ENCODE measurements at places on chromosomes 7 and 10.
A peak's percentile ranks its signal among the peaks of the same experiment; 100 is the strongest.

GRCh38 chr7:47226696-47227095 is 355.2 kb downstream of the TNS3 start:
- DNase-seq: no peak

GRCh38 chr7:11177793-11178192 is 204.1 kb downstream of the PHF14 start:
- no peak for DNase-seq

DNA sequence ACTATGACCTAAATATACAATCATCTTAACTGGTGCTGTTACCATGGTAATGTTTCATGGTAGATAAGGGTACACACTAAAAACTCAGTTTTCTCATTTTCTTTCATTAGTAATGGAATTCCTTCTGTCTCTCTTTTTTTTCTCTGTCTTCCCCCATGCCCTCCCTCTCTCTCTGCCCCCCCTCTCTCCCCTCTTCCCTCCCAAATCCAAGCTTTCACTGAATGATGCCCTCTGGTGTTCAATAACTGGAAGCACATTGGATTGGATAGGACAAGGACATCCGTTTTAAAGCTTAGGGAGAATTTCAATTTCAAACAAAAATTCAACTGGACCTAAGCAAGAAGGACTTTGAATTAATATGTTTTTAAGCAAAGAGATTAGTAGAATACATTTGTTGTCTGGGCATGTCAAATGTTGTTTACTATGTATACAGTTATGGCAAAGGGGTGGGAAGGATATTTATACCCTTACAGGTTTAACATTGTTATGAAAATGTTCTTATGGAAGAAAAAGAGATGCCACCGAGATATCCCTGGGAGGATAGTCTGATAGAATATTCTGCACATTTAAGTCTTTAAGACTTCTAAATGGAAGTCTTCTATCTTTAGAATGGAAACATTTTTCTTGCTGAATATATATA is 6.1 kb downstream of the CHRM2 start:
- peak; percentile 45 for DNase-seq

DNA sequence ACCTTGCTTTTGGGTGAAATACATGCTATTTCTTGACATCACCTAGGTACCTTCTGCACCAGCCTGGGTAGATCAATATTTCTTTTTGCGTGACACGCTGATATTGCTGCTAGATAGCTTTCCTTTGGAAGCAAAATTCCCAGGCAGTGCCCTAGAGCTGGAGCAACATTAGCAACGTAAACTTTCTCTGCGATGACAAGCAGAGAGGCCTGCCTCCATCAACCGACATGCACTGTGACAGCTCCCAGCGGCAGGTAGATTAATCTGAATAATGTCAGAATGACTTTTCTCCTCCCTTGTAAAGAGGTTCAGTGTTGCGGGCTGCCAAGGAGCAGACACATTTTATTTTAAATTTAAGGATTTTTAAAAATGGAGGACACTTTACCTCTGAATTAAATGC is 307.4 kb downstream of the GALNT17 start:
- no peak for DNase-seq

- no peak for DNase-seq
These were observed 279.6 kb upstream of the PITRM1 start for GRCh38 chr10:3452173-3452626.

GRCh38 chr10:119095640-119096039 is 8.3 kb upstream of the DENND10 start:
- no peak for DNase-seq

DNA sequence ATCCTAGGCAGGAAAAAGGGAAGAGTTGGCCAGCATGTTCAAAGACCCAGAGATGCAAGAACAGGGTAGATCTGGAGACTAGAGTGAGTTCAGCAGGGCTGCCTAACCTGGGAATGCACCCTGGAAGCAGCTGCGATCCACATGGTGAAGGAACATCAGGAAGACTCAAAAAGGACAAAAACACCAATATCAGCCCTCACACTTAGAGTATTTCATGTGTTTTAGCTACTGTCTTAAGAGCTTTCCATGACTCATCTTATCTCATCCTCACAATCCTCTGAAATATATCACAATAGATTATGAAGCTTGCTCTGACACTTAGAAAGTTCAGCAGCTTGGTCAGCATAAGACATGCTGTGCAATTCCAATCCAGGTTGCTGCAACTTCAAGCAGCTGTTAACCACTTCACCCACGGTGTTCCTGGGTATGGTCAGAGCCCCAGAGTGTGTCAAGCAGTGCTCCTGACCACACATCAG is 380.9 kb downstream of the PARD3 start:
- no peak for DNase-seq

GRCh38 chr10:10821926-10822325 is 195.7 kb upstream of the CELF2 start:
- DNase-seq: no peak

GRCh38 chr7:94530109-94530508 is 20.5 kb downstream of the CASD1 start:
- no peak for DNase-seq

DNA sequence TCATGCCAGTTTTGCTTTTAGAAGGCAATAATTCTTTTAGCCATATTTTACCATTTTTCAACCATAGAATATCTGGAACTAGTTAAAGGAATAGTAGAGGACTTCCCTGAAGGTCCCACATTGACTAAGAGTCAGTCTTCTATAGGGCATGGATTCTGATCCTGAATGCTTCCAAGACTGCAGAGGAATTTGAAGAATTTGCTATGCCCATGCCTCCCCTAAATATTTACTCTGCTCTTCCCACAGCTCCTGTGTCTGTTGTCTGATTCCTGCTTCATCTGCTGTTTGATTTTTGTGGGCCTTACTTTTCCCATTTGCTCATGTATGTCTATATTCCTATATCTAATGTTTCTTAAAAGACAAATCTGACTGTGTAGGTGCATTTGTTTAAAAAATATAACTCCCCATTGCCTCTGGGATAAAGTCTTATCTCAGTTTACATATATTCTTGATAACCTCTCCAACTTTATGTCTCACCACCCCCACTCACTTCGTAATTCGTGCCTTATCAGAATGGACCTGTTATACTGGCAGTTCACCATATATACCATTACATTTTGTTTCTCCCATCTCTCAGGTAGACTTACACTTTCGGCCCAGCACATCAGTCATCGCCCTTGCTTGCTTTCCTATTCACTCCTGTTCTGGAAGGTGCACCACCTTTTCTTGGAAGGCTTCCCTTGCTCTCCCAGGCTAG is 33.9 kb downstream of the LRRC4 start:
- DNase-seq: no peak

DNA sequence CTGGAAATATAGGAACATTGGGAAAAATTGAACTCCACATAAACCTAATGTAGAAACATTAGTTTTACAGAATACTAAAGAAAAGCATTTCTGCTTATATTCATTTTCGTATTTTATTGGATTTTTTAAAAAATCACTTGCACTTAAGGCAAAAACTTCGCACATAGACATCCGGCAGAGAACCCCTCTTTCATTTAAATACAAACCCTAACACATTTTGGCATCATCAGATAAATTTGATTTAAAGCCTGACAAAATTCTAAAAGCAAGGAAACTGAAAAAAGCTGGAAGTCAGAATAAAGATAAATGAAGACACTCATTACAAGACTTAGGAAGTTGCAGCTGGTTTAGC is 396 bp upstream of the EXOC4 start:
- no peak for DNase-seq

DNA sequence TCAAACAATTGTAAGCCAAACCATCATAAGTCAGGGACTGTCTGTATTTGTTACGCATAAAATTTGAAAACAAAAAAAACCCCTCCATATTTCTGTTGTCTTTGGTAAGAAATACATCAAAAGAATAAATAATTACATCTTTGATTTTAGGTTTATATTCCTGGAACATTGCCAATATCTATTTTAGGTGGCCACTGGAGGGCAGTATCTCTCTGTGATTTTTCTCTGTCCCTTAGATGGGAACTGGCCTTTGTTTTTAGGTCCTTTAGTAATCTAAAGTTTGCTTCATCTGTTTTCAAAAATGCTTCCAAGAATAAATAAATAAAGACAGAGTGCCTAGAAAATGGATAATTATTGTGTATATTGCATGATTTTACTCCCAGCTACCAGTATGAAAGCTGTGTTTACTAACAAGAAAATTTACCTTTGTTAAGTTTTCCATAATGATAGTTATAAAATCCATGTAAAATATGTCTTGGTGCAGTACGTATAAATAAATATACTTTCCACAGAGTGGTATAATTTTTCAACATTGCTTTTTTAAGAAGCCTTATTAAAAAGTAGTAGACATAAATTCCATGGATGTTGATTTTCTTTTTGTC is 64.2 kb downstream of the PHYHIPL start:
- DNase-seq: peak; percentile 64

GRCh38 chr7:84137812-84138211 is 56.8 kb downstream of the SEMA3A start:
- DNase-seq: no peak

- no peak for DNase-seq
These were observed 141.7 kb downstream of the USP6NL start for GRCh38 chr10:11469575-11470391.

DNA sequence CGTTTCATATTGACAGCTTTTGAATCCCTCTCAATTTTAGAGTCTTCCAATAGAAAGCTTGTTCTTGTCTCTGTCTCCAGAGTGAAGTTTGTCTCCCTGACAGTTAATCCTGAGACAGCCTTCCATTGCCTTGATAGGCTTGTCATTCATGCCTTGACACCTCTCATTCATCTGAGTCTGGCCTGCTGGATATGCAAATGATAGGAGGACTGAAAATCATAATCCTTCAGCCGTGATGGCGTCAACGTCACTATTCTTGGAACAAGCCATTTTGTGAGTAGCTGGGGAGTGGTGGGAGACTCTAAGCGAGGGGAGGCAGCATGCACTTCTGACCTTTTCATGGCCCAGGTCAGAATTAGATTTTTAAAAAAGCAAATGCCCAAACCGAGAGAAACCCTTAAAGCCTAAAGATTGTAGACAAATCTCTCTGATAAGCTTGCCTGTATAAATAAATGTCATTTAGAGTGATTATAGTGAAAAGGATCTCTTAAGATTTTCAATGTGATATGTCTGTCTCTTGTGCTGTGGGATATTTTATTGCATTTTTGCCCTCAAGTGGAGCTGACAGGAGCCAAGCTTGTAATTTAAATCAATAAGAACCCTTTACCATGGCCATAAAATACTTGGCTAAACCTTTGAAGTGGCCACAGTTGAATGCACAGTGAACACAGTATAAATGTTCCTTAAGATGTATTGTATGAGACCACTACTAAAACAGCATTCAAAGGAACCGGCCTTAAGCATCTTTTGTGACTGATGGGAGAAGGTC is 148.8 kb downstream of the SNX10 start:
- DNase-seq: no peak

DNA sequence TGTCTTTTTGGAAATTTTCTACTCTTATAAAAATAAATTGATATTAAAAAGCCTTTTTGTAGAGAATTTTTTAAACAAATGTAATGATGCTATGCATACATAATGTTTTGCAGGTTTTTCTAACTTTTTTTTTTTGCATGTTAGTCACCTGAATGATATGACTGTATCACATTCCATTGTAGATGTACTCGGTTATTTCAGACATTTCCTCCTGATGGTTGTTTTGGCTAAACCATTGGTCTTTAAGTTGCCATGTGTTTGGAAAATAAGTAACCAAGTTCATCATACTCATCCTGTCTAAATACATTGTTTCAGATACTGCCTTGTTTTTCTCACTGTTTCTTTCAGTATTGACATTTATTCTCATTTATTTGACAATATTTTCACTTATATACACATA is 25.8 kb downstream of the NHLRC2 start:
- DNase-seq: no peak

DNA sequence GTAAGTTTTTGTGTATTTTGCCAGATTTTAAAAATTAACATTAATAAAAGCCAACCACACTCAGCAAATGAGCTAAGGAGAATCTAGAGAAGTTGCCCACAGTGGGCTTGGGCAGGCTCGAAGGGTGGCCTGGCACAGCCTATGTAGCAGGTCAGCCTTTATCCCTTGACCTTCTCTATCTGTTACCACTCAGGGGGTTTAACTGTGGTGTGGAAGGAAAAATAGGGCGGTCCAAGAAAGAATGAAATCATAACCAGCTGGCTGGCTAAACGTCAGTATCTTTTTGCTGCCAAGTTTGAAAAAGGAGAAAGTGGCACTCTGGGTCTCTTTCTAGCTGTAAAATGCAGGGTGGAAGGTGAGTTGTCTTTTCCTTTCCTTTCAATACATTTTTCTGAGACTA is 130.3 kb upstream of the ASAH2 start:
- DNase-seq: no peak

DNA sequence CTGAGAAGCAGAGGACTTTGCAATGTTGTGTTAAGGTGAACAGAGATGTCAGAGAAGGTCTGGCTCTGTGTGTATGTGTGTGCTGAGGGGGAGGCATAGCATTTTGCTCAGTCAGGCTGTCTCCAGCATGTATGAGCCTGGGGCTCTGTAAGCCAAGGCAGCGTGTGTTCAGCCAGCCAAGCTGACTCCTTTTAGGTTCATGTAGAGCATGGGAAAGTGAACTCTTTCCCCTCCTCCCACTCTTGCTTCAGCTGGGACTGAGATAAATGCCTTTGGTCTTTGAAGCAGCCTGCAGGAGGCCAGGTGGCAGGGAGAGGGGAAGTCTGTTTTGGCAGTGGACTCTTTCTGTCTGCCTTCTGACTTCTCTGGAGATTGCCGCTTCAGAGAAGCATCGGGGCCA is 3.8 kb downstream of the SFXN2 start:
- DNase-seq: peak; percentile 61

GRCh38 chr10:97479939-97480338 is 18.3 kb downstream of the MMS19 start:
- no peak for DNase-seq

GRCh38 chr7:84829719-84830118 is 357.1 kb downstream of the SEMA3D start:
- no peak for DNase-seq

- DNase-seq: no peak
These were observed 62.3 kb downstream of the TFPI2 start for GRCh38 chr7:93828260-93828659.

GRCh38 chr7:138720286-138720685 is 19.1 kb upstream of the SVOPL start:
- DNase-seq: peak; percentile 46

GRCh38 chr10:124319926-124320391 is 98.8 kb downstream of the OAT start:
- DNase-seq: no peak

DNA sequence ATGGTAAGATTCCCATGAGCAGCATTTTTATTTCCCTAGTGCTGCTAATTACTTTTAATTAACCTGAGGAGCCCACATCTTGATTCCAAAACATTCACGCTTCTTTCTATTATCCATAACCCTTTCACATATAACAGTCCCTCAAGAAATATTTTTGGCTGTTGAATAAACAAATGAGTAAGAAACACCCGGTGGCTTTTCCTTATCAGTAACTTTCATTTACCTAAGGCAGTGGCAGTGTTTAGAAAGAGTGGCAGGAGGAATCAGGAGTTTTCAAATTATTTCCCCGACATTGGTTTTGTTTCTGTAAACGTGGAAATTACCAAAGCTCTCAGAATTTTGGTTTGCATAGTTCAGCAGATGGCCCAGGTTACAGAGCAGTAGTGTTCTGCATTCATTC is 1015.6 kb upstream of the LRRTM3 start:
- no peak for DNase-seq
